ENCODE measurements at places on chromosomes 1 and 21. TPM values are rescaled to one million over a fixed set of nuclear protein-coding genes. Genes with fewer than 3 reads are reported as not detected.

Gene CFAP141
- not detected for total RNA-seq

Gene B3GALT5
- total RNA-seq = 0.66 TPM

Gene GREM2
- total RNA-seq = 18.7 TPM

Gene GIPC2
- 1.9 TPM for total RNA-seq

Gene PRAMEF4
- total RNA-seq = not detected

Gene PRAMEF1
- not detected for total RNA-seq

Gene C21orf58
- 4.7 TPM for total RNA-seq

- H3K27me3 ChIP-seq = no peaks in the 10 kb centered on the region
- no peaks in the 10 kb centered on the region for H3K36me3 ChIP-seq
- DNase-seq = peak; percentile 83
- peak overlapping the region; percentile 67 for H3K27ac ChIP-seq
- no peaks in the 10 kb centered on the region for H3K4me1 ChIP-seq
- no peak overlapping the region for H3K4me3 ChIP-seq
These were observed 23.9 kb downstream of the NAV1 start for GRCh38 chr1:201562659-201563405.

DNA sequence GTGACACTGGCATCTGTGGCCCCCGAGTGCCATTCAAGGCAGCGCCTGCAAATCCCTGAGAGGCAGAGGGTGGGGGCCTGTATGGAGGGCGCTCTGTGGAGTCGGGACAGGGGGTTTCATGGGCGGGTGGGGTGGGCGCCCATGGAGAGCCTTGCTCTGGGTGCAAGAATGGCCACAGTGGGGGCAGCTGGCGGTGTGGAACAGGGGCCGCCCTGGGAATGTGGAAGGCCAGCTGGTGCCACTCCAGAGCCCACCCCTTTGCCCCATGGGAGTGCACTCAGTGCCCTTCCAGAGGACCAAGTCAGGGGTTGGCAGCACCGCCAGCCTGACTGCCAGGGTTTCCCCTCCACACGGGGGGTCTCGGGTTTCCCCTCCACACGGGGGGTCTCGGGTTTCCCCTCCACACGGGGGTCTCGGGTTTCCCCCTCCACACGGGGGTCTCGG lies 55.0 kb upstream of the TRAPPC10 start:
- DNase-seq = no peak
- no peaks in the 10 kb centered on the region for H3K27me3 ChIP-seq
- no peak overlapping the region for H3K27ac ChIP-seq
- H3K4me1 ChIP-seq = no peaks in the 10 kb centered on the region
- H3K36me3 ChIP-seq = peaks cover 17% of the 10 kb centered on the region
- H3K4me3 ChIP-seq = no peak overlapping the region

DNA sequence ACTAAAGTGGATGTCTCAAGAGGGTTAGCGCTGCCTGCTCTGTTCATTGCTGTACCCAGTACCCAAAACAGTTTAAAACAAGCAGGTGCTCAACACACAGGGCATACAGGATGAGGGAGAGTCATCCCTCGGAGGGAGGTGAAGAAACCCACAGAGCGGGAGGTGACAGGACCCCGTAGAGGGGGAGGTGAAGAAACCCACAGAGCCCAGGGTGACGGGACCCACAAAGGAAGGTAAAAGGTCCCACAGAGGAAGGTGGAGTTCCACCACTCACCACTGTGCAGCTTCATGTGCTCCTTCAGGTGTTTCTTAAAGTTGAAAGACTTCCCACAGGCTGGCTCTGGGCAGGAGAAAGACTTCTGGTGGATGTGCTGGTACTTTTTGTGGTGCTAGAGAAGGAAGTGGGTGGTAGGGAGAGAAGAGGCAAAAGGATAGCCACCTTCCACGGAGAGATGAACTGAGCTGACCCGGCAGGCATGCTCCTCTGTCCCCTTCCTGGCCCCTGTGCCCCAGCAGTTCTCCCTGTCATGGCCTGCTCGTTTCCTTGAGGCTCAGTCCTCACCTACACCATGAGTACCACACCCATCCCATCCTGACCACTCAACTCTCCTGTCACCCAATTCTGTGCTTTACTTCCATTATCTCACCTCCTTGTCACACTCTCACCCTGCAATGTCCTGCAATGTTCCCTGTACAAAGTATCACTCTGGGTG lies 5.1 kb downstream of the ZNF692 start:
- H3K27ac ChIP-seq = no peak overlapping the region
- H3K27me3 ChIP-seq = no peaks in the 10 kb centered on the region
- no peak for DNase-seq
- no peaks in the 10 kb centered on the region for H3K4me1 ChIP-seq

GRCh38 chr1:167526667-167527383 lies 8.5 kb upstream of the CD247 start:
- no peaks in the 10 kb centered on the region for H3K36me3 ChIP-seq
- H3K27me3 ChIP-seq = no peaks in the 10 kb centered on the region

DNA sequence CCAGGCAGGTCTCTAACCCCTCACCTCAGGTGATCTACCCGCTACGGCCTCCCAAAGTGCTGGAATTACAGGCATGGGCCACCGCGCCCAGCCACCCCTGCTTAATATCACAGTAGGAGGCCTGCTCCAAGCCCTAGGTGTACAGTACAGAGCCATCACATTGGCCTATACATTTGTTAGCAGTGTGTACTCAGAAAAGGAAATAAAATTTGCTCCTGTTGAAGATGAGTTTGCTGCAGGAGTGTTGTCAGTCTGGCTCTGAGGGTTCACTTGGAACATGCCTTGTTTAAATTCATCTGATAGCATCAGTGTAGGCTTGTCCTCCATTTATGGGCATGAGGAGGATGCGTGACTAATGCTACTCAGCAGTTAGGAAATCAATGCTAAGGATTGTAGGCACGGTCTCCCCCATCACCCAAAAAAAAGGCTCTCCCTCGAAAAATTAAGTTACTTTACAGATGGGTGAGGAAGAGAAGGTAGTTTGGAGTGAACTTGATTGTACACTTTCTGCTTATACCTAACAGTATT lies 4.6 kb upstream of the ENAH start:
- no peaks in the 10 kb centered on the region for H3K27me3 ChIP-seq
- H3K27ac ChIP-seq = peak overlapping the region; percentile 100
- H3K4me3 ChIP-seq = no peak overlapping the region
- no peaks in the 10 kb centered on the region for H3K36me3 ChIP-seq

DNA sequence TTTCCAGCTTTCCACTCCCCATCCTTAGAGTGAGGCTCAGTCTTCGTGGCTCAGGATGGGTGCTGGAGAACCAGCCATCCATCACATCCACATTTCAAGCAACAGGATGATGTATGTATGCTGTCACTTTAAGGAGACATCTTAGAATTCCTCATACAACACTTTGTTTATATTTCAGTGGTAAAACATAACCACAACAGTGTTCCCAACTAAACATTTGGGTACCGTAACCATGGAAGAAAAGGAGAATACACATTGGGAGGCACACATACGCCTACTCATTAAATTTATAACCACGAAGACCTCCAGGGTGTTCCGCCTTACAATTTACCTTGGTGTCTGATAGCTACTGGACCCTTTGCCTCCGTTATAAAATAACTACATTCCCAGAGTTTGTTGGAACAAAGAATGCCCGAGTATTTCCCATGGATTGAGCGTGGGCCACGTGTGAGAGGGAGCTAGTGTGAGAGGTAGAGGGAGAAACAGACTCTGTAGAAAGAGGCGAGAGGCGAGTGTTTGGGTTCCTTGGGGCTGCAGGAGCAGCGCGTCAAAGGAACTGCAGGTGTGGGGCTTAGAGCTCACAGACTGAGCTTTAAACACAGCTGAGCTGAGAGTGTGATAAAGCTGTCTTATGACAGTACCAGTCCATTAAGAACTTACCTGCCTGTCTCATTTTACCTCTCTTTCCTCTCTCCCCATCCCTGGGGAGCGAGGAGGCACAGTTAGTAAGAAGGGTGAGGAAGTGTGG lies 111.5 kb upstream of the USP24 start:
- H3K4me3 ChIP-seq = no peak overlapping the region
- DNase-seq = no peak
- H3K4me1 ChIP-seq = no peaks in the 10 kb centered on the region
- H3K36me3 ChIP-seq = no peaks in the 10 kb centered on the region
- no peaks in the 10 kb centered on the region for H3K27me3 ChIP-seq
- no peak overlapping the region for H3K27ac ChIP-seq

- no peaks in the 10 kb centered on the region for H3K27me3 ChIP-seq
- no peak for DNase-seq
- no peak overlapping the region for H3K4me3 ChIP-seq
- H3K27ac ChIP-seq = no peak overlapping the region
These were observed 58.4 kb upstream of the TENT5B start for GRCh38 chr1:27071049-27071416.

DNA sequence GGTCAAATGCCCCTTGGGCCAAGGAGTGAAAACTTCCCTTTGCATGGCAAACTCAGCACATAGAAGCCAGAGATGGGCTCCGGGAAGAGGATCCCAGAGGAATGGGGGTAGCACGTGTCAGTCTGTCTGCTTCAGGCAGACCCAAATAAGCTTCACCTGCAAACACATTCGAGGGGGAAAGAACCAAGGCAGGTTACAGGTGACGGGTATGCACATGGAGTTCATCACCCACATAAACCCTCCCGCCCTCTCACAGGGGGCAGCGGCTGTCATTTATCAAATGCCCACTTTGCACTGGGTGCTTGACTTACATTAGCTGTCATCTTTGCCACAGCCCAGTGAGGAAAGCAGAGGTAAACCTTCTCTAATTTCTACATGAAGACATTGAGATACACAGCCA lies 73.0 kb upstream of the TLR5 start:
- no peaks in the 10 kb centered on the region for H3K27me3 ChIP-seq
- H3K4me1 ChIP-seq = no peaks in the 10 kb centered on the region
- H3K4me3 ChIP-seq = no peak overlapping the region
- no peak overlapping the region for H3K27ac ChIP-seq
- no peak for DNase-seq

DNA sequence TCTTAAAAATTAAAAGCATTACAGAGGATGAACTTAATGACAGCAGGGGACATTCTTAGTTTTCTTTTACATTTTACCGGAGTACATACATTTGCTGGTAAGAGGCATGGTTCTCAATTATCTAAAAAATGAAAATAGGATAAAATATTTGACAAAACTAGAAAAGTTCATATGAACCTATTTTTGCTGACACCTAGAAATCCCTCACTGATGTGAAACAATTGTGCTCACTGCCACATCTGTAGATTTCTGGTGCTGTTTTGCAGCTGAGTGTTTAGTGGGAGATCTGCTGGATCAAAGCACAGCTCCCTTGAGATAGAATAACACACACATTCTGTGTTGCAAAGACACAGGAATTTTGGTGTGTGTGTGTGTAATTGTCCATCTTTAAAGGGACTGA lies 392.9 kb upstream of the B3GALT2 start:
- no peaks in the 10 kb centered on the region for H3K27me3 ChIP-seq
- no peak overlapping the region for H3K4me3 ChIP-seq
- DNase-seq = no peak
- no peaks in the 10 kb centered on the region for H3K36me3 ChIP-seq
- H3K27ac ChIP-seq = no peak overlapping the region

DNA sequence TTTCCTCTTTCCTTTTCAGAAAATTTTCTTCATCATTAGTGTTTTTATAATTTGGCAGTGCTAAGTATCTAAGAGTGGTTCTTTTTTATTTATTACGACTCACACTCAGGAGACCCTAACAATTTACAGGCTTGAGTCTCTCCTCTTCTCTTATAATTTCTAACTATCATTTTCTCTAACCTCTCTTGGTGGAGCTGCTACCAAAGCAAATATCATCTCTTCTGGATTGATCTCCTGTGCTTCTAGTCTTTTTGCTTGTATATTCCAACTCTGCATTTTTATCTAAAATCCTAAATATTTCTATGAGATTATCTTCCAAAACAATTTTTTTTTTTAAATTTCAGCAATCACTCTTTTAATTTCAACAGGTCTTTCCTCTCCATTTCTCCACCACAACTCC lies 250.3 kb downstream of the KCNT2 start:
- H3K4me3 ChIP-seq = no peak overlapping the region
- no peak for DNase-seq
- H3K27me3 ChIP-seq = no peaks in the 10 kb centered on the region
- H3K27ac ChIP-seq = no peak overlapping the region
- no peaks in the 10 kb centered on the region for H3K36me3 ChIP-seq

DNA sequence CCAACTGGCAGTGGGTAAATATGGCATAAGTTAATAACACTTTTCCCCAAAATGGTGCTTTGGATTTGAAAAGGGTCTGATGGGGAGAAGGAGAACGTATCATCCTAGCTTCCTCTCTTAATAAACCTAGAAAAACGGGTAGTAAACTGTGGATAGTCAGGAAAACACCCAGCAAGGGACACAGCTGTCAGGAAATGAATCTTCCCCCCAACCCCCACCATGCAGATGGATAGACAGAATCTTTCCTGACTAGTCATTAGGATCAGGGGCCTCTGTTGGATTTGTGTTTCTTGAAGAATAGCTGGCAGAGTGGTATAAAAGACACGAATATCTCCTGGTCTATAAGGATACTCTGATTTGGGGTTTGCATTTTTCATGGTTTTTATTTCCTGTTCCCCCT lies 22.5 kb upstream of the LAX1 start:
- H3K27ac ChIP-seq = no peak overlapping the region
- H3K27me3 ChIP-seq = no peaks in the 10 kb centered on the region
- H3K4me3 ChIP-seq = no peak overlapping the region
- H3K4me1 ChIP-seq = no peaks in the 10 kb centered on the region
- DNase-seq = no peak

DNA sequence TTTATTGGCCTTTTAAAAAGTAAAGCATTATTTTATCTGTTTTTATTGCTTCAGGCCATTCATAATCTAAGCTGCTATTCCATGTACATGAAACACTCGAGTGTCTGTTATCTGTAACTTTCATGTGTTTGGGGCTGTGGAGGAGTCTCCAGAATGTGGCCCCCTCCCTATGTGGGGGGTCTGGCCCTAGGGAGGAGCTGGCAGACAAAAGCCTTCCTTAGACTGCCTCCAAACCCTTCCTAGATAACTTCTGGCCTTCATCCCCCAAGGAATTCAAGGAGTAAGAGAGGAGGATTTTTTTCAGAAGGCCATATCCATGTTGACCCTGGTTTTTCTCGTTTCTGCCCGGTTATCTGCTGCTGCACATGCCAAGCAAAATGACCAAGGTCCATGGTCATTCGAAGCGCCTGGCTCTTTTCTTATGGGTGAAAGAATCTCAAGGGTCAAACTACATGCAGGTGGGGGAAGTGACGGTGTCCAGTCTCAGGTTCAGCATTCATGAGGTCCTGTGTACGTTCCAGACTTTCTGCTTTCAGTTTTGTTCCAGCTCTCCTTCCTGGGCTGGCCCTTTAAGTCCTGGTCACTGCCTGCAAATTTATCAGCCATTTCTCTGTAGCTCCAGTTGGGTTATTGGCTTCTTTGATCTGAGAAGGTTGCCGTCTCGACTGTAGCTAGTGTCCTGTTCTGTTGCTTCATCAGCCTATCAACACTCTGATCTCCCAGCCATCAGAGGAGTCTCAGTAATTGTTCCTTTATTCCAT lies 8.3 kb downstream of the TENT5C start:
- DNase-seq = no peak
- peak overlapping the region; percentile 75 for H3K27ac ChIP-seq
- H3K27me3 ChIP-seq = no peaks in the 10 kb centered on the region
- H3K4me3 ChIP-seq = no peak overlapping the region
- H3K36me3 ChIP-seq = no peaks in the 10 kb centered on the region

Measured in sigmoid colon (tissue), 7 donors.